ENCODE measurements at places on chromosomes 5 and 9.

DNA sequence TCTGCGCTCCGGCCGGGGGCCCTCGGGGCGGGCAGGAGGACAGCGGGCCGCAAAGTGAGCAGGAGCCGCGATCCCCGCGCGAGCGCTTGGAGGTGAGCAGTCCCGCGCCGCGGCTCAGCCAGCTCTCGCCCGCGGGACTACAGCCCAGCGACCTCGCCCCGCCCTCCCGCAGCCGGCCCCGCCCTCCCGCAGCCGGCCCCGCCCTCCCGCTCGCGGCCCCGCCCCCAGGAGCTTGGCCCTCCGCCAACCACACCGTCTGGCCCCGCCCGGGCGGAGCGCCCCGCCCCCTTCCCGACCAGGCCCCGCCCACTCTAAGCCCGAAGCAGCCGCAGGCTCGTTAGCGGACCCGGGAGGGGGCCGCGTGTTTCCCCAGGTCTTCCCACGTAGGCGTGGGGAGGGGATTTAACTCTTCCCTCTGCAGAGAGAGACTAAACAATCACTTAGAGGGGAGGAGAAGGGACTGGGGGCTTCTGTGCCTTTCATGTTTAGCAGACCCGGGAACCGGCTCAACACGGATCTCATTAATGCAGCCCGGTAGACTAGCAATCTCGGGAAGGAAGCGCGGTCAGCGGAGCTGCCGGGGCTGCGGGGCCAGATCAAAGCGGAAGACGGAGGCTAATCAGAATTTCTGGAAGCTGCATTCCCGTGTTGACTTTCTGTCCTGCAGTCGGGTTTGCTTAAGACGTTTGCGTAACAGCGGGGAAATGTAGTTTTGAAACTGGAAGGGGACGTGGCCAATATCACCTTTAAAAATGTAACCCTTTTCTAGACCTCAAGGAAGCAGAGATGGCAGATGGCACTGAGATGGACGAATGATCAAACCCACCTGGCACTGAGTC lies at the start of gene MYO10:
MYO10 (minus strand) TSS at position 139 of the 839 bp plus-strand sequence. CDS start 480 bp downstream, outside the sequence.
- no peak for DNase-seq

DNA sequence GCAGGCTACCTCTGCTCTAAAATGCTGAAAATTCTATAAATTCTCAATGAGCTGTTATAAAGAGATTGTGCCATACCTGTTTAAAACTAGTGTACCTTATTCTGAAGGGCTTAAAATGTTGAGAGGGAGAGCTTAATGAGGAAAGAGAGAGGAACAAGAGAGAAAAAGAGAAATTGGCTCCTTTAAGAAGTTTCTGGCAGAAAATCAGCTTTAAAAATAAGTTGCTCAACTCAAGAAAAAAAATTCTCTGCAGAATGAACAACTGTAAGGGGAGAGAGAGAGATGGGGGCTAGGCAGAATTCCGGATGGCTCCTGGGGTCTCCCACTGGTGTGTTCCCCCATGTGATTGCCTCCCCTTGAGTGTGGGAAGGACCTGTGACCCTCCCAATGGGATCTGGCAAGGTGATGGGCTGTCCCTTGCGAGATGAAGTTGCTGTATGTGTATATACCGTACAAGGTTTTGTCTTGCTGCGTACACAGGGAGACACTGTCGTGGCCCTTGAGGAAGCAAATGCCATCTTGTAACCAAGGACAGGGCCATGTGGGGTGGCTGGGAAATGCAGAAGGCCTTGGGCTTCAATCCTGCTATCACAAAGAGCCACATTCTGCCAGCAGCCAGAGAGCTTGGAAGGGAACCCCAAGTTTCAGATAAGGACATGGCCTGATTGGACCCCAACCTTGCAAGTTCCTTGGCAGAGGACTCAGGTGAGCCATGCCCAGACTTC lies 64.3 kb upstream of the S1PR3 start:
- DNase-seq = no peak

- DNase-seq = no peak
These were observed 50.6 kb upstream of the CLK4 start for GRCh38 chr5:178677429-178677828.

DNA sequence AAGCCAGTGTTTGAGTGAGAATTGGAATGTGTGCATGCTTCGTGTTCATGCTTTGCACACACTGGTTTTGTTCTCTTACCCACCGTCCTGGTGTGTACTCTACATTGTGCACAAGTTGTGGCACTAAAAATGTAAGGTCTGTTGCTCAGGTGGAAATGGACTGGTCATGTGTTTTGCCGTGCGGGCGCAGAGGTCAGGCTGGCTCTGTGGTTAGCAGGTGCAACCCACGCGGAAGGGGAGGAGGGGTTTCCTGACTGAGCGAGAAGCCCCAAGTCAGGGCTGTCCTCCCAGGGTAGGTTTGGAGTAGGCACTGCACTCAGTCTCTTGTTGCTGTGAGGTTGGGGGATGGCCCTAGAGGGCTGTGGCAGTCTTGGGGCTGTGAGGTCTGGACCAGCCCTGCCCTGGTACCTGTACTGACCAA lies 86.6 kb downstream of the EHMT1 start:
- DNase-seq = no peak

DNA sequence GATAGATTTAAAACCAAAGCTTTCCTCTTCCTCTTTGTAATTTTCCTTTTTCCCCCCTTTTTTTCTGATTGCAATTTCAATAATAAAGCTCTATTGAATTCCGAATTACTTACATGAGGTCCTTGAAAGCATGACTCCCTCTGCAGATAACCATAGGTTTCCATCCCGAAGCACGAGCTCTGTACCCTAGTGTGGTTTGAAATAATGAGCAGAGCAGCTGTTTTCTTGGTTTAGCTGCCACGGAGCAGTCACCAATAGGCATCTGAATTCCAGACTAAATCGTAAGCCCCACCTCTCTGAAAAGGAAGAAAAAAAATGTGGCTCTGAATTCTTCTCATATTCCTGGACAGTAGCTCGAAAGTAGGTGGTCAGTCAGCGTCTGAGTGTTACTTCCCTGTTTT lies 18.5 kb upstream of the GNE start:
- DNase-seq = no peak

DNA sequence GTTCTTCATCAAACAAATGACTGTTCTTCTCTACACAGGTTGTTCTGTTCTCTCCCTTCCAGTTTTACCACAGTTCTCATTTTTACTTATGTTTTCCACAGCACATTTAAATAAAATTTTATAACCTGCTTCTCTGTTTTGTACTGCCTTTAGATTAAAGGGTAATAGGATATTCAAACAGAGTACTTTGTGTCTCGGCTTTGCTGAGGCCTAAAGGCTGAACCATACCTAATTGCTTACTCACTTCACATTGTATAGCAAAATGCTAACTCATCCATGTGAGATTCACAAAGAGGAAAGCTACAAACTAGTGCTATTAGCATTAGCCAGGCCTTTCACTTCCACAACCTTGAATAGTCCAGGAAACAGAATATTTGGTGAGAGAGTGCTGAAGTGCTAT lies 200.3 kb downstream of the TRPM3 start:
- DNase-seq = no peak

- no peak for DNase-seq
These were observed 418.2 kb downstream of the GABRG2 start for GRCh38 chr5:162485666-162486292.

GRCh38 chr5:170268884-170269283 lies 28.7 kb downstream of the LCP2 start:
- DNase-seq = no peak

- no peak for DNase-seq
These were observed 10.6 kb upstream of the AGXT2 start for GRCh38 chr5:35058374-35058788.

GRCh38 chr5:132889501-132889900 lies 16.0 kb downstream of the LEAP2 start:
- DNase-seq = no peak

DNA sequence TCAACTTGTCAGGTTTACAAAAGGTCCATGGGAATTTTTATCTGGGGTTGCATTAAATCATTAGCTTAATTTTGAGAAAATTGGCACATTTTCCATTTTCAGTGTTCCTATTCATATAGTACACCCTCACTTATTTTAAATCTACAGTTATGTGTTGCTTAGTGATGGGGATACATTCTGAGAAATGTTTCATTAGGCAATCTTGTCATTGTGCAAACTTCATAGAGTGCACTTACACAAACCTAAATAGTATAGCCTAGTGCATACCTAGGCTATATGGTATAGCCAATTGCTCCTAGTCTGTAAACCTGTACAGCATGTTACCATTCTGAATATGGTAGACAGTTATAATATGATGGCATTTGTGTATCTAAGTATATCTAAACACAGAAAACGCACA lies 19.8 kb upstream of the FAM151B start:
- DNase-seq = no peak
